ENCODE measurements at places on chromosomes 7 and 10. TPM values are rescaled to one million over a fixed set of nuclear protein-coding genes. Genes with fewer than 3 reads are reported as not detected.

DNA sequence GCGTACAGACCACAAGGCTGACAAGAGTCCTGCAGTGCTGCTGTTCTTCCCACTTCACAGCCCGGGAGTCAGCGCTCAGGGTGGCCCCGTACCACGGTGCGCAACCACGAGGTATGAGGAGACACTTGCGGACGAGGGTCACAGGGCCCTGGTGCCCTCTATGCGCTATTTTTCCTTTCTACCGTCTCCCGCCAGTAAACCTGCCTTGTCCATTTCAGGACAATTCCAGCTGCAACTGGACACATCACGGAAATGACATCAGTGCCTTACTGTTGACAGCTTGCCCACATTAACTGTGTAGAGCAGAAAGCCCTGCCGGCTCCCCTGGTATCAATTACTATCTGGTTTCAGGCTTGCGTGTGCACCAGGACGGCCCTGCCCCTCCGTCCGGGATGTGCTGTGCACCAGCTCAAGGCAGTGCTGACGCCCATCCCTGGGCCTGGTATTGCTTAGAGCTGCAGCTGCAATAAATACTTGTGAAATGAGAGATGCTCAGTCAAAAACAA is 65.1 kb downstream of the ZRANB1 start:
- DNase-seq, result no peak

GRCh38 chr10:34196058-34196433 is 619.0 kb downstream of the PARD3 start:
- no peak for DNase-seq

DNA sequence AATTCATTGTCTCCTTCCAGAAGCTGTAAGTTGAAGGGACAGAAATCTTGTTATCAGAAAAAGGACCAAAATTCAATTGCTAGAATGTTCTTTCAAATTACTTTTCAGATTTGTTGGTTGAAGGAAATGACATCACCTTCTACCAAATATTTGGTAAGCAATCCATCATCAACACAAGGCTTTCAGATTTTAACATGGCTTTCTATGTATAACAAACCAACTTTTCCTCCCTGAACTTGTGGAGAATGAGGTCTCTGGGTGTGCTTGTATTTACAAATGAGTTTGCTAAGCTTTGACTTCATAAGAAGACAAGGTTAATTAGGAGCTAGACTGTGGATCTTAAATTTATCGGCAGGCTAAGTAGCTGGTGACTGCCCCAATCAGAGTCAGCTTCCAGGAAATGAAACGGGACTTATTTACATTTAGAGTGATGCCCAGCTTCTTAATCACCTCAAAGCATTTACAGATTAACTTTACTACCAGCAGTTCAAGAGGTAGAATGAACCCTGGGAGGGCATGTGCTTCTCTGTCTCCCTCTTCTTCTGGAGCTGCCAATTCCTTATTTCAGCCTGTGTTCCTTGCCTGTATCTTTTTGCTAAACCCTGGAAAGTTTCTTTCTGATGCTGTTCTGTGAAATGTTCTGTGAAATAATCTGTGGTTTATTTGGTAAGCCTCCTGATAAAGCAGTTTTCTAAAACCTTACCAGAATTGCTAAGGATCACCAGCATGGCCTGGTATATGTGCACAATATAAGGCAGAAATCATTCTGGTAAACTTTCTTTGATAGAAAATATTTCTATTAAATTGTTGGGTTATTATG is 248.8 kb upstream of the FZD8 start:
- DNase-seq, result no peak

Gene EBF3
- total RNA-seq, result not detected

Gene UBE2D1
- total RNA-seq, result 12.1 TPM

Measured in HT1080 (cell line).